ENCODE measurements at places on chromosomes 6 and 20.

GRCh38 chr6:79040083-79040482 lies 38.0 kb downstream of the PHIP start:
- DNase-seq, result no peak

DNA sequence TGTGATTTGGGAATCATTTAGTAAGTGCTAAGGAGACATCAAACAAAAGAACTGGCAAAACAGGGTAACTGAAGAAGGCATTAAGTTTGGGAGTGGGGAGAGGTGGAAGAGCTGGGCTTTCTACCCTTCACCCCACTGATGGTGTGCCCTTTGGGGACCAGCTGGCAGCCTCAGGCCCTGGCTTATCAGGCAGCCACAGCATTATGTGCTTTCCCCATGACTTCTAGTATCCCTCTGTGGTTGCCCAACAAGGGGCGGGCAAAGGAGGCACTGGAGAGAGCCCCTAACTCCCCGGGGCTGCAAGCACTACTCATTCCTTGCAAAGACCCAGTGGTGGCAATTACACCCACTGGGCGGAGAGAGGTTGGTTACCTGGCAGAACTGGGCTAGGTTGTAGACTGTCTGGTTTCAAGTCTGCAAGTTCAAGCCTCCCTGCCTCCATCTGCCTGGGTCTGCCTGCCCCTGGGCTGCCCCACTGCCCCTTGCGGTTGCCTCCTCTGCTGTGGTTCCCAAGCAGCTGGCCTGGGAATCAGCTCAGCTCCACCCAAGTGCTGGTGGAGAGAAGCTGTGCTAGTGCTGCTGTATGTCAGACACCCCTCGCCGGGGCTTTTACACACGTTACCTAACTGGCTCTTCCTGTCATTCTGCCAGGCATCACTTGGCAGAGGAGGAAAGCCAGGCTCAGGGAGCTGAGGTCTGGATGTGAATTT lies 29.9 kb downstream of the KCNK5 start:
- DNase-seq, result no peak

DNA sequence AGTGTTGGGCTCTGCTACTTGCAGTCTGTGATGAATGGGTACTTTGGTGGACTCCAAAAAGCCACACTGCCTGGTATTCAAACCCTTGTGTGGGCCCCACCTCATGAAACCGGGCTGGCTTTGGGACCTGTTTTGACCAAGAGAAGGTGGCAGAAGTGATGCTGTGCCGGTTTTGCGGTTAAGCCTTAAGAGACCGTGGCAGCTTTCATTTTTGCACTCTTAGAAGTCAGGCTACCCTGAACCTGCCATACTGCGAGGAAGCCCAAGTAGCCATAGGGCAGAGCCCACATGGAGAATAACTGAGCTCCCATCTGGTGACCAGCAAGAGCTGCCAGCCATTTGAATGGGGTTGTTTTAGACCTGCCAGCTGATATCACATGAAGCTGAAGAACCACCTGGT lies 10.2 kb downstream of the SULF2 start:
- DNase-seq, result no peak

- DNase-seq, result no peak
These were observed 13.4 kb downstream of the GNL1 start for GRCh38 chr6:30542915-30543314.

- DNase-seq, result no peak
These were observed 84.4 kb upstream of the ID4 start for GRCh38 chr6:19752746-19753145.

GRCh38 chr6:5256952-5257351 lies 3.8 kb downstream of the LYRM4 start:
- DNase-seq, result no peak

DNA sequence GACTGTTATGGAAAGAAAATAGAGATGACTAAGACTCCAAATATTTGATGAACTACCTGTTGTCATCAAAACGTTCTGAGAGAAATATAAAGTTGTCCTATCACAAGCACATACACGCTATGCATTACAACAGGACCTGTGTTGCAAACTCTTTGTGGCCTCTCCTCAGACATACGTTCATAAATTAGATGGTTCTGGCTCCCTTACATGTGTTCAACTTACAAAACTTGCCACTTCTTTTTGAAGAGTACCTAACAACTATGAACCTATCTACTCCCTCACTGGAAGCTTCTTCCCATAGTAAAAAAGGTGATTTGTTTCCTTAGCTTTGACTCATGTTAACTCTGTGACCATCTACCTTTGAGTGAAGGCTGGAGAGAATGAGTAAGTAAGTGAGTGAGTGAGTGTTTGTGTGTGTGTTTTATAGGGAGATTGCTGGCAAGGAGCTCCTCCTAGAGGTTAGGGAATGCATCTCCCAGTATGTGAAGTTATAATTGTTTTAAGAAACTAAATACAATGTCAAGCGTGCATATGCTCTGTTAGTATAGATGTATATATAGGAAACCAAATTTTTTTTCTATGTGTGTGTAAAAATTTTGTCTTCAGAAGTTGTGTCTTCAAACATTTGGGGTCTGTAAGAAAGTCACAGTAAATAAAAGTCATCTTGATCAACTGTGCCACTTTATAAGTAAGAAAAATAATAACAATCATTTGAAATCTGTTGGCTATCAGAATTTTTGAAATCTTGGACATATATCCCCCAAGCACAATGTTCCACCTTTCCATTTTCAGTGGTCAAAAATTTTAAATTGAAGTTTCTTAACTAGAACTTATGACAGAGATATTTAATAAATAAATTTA lies 1211.1 kb upstream of the GJE1 start:
- no peak for DNase-seq

DNA sequence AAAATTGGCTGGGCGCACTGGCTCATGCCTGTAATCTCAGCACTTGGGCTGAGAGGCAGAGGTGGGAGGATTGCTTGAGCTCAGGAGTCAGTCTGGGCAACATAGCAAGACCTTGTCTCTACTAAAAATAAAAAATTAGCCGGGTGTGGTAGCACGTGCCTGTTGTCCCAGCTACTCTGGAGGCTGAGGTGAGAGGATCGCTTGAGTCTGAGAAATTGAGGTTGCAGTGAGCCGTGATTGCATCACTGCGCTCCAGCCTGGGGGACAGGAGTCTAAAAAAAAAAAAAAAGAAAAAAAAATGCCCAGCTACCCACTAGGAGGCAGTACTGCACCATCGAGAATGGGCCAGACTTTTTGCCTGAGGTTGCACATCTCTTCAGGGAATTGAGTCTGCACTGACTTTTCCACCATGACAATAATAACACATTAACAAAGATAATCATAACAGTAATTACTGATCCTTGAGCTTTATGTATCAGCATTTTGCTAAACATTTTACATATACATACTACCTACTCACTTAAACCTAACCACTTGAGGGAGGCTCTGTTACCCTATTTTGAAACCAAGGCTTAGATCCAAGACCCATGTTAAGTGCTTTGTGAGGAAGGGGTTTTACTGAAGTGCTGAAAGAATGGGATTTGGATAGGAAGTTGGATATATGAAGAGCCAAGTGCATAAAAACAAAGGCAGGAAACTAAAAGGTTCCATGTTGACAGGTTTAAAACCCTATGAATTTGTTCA lies 21.0 kb downstream of the SRSF3 start:
- no peak for DNase-seq

DNA sequence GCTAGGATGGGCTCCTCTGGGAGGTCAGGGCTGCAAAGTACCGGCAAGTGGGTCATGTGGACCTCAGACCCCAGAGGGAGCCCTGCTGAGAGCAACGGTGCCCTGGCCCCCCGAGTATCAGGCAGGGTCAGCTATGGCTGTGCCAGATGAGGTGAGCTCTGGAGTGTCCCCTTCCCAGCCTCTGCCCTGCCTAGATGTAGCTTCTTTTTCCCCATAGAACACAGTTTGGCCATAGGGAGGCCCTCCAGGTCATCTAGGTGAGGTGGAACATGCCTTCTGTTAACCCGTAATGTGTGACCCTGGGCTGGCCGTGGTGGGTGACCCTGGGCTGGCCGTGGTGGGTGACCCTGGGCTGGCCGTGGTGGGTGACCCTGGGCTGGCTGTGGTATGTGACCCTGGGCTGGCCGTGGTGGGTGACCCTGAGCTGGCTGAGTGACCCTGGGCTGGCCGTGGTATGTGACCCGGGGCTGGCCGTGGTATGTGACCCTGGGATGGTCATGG lies 21.2 kb upstream of the PCMTD2 start:
- DNase-seq, result no peak

- DNase-seq, result no peak
These were observed 402.5 kb downstream of the PLCB1 start for GRCh38 chr20:8534368-8535160.

- no peak for DNase-seq
These were observed 216.5 kb upstream of the RREB1 start for GRCh38 chr6:6891125-6891721.

GRCh38 chr6:17968876-17969275 lies 18.6 kb downstream of the KIF13A start:
- DNase-seq, result no peak

DNA sequence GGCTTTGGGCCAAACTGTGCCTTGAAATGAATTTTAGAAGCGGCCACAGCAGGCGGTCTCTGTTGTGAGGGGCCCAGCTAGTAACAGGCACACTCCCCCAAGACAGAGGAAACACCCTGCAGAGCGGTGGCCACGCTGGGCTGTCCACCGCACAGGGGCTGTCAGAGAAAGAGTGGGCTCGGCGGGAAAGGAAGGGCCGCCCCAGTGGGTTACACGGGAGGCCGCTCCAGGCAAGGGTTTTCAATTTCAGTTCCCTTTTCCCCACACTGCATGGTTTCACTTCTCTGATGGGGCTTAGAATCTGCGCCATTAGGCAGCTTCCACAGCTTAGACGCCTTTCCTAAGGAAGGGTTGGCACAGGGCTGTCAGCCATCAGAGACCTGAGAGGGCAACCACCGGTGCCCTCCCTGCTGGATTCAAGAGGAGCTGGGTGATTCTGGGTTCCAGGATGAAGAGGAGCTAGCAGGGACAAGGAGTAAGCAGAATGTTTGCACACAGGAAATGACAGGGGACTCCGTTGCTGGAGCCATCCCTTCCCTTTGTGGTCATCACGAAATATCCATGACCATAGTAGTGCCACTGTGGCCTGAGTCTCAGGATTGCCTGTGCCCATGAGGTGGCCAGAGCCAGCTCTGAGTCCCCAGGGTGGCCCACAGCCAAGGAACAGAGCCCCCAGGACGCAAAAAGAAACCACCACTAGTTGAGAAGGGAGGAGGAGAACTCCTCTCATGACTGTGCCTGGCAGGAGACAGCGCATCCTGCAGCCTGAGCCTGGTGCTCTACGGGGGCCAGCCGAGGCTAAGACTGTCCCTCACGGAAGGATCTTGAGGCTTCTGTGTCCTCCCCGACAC lies 282.7 kb downstream of the NRN1 start:
- DNase-seq, result no peak

DNA sequence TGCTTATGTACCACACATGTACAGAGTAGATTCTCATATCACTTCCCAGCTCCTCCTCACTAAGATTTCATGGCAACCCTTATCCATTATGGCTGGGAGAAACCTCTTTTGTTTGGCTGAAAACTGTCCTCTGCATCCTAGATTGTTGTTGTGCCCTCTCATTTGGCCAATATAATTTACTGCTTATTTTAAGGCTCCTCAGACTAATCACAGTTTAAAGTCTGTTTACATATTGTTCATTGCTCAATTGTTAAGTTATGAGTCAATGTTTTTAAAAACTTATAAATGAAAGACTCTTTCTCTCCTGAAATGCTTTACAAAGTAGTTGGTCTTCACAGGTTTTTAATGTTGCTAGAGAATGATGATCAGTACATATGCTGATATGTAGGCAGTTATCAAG lies 57.3 kb downstream of the FAM83B start:
- DNase-seq, result no peak

GRCh38 chr20:13333793-13334192 lies 112.7 kb downstream of the ISM1 start:
- DNase-seq, result no peak

DNA sequence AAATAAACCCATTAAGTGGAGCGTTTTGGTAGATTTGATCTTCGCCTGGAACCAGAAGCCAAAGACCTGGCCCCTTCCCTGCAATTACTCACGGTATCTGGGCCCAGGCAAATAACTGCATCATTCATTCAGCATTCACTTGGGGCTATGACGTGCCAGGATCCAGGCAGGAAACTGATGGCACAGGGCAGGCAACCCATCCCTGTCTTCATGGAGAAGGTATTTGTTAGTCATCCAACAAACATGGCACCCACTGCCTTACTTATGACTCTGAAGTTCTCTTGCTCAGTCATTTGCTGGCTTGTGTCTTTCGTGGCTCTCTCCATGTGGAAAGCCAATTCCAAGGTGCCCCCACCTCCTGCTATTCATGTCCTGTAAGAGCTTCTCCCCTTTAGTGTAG lies 232.4 kb downstream of the BMP7 start:
- no peak for DNase-seq

- DNase-seq, result no peak
These were observed 262.3 kb downstream of the ZNF217 start for GRCh38 chr20:53331151-53331973.

- DNase-seq, result no peak
These were observed 66.5 kb downstream of the DTNBP1 start for GRCh38 chr6:15596186-15596896.

DNA sequence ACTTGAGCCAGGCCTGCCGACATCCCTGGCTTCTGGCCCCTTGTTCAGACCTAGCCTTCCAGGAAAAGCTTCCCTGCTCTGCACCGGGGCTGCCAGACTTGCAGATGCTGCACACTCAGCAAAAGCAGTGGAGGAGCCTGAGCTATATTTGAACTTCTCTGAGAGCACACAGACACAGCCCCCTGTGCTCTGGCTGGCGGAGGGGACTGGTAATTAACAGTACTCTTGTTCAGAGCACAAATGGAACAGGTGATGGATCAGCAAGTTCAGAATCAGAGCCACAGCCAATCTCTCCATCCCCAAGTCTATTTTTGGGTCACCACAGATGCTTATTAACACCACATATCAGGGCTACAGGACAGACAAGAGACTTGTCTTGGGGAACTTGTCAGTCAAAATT lies 27.6 kb upstream of the RIMS4 start:
- no peak for DNase-seq

GRCh38 chr6:168369786-168370185 lies 50.2 kb upstream of the DACT2 start:
- DNase-seq, result no peak

DNA sequence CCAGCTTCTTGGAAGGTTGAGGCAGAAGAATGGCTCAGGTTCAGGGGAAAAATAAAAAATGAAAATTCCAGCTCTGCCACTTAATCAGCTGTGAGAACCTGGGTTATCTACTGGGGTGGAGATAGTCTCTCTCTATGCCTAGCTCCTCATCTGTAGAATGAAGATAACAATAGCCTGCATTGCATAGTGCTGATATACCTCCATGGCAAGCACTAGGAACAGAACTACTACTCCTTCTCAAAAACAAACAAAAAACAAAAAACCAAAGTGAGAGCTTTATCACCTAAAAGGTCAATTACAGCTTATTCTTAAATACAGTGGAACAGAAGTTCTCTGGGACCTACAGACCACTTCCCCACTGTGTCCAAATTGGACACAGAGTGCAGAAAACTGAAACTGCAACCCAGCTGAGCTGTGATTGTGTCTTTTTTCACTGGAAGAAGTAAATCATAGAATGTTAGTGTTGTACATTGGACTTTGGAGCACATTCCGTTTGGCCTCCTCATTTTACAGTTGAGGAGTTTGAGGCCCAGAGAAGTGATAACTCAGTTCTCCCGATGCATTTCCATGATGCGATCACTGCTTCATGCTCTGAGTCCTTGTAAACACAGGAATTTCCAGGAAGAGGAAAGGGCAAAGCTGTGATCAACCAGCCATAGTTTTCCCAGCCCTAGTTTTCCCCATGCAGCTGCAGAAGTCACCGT lies 23.3 kb downstream of the MTFR2 start:
- DNase-seq, result no peak
